Stimulated activated CD4-positive, alpha-beta T cell treated with anti-CD3 and anti-CD28 coated beads, Interleukin-12 subunit alpha, Interleukin-12 subunit beta, amount 100 ng/mL, for 4 hours (primary cell): ENCODE measurements at places on chromosomes 4 and X.
A peak's percentile ranks its signal among the peaks of the same experiment; 100 is the strongest.

GRCh38 chr4:52711834-52712250 is 39.4 kb downstream of the ERVMER34-1 start:
- no peak for DNase-seq

DNA sequence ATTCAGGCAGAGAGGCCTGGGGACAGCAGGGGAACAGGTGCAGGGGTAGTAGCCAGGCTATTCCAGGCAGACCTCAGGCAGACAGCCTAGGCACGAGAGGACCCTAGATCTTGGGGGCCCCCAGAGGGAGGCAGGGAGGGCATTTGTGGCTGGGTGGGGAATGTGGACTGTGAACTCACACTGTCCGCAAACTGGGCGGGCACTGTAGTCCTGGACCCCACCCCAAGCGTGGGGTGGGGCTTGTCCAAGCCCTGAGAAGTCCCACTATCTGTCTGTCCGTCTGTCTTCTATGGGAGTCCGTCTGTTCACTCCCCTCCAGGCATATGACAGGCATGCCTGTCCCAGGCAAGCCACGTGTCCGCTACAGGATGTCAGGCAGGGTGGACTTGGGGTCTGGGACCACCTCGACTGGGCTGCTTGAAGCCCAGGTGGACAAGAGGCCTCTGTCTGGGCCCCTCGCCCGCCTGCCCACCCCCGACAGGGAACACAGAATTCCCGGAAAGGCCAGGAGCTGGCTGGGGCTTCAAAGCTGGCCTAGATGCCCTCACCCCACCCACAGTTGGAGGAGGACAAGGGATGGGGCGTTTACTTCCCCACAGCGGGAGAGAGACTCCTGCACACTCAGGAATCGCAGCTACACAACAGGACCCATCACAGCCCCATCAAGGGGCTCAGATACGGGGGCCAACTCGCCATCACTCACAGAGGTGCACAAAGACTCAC is at the start of gene SLC38A5:
TSS of gene SLC38A5 (minus strand) at position 151 of the 723 bp plus-strand sequence. CDS start 2,336 bp downstream, outside the sequence.
- no peak for DNase-seq

DNA sequence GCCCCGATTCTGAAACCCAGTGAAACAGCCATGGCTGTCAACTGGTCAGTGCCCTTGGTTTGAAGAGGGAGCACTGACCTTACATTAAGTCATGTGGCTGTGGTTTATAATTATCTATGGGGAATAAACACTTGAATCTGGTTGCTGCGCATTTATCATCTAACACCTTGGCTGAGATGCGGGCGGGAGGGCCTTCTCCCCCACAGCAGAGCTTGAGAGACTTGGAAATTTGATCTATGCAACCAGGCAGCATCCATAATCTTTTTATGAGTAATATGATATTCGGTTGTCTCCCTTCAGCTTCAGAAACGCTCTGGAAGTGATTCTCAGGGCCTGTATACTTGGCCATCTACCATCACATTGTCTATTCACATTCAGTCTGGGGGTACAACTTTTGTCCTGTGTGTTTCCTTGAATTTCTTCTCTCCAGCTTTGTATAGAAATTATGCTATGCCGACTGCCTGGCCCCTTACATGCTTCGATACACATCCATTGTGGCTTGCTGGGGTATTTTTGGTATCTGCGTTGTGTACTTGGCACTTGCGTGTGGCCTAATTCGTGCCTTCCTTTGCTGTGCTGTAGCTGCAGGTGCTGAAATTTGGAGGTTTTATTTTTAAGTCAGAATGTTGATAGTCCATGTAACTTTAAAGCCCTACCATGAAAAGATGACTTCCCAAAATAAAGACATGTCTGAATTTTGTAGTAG is 321.6 kb downstream of the ARHGAP10 start:
- no peak for DNase-seq

- DNase-seq = no peak
These were observed 22.1 kb downstream of the PPP1R2C start for GRCh38 chrX:42755815-42756214.

DNA sequence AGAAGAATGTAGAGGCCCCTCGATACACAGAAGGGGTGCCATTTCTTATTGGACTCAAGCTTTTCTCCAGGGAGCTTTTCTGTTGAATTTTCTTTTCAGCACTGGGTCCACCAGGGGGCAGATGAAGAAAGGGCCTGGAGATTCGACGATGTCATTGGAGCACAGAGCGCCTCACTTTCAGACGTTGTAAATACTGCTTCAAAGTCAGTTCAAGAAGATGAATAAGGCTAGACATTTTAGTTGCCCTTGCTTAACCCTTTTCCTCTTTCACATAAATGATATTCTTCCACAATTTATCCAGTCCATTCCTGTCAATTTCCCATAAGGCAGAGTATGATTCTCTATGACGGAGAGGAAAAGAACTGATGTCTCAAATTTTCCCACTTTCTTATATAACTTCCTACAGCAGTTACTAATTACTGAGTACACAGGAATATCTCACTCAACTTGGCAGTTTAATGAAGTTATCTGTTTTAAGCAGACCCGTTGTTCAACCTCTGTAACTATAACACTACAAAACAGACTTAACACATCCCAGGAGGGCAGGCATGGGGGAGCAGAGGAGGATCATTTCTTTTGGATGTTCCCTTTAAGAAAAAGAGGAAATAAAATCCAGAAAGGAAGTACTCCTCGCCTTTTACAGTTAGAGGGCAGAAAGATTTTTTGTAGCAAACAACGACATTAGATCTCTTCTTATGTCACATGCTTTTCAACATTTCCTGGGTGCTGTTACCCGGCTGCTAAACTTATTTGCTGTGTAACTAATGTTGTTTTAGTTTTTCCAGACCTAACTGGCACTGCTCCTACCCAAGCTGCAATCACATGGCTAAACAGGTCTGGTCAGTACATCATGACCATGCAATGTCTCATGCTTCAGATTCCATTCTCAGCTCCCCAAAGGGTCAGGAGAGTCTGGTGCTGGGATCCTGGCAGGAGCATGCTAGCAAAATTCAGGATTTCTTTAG is 12.2 kb upstream of the CENPU start:
- DNase-seq = peak; percentile 65

- no peak for DNase-seq
These were observed 63.0 kb upstream of the ZXDB start for GRCh38 chrX:57528670-57529255.

GRCh38 chr4:97994765-97995465 is 148.4 kb downstream of the STPG2 start:
- DNase-seq = no peak

DNA sequence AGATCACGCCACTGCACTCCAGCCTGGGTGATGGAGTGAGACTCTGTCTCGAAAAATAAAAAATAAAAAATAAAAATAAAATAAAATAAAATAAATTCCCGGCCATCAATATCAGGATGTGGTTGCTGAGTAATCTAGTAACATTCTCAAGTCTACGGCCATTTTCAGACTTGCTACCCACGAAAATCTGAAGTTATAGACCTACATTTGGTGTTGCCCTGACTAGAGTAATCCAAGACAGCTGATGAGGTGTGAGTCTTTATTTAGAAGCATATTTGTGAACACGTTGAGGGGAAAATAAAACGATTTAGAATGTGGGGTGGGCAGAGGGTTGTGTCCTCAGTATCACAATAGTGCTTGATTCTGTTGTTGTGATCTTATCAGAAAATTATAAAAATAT is 130.2 kb upstream of the MID1 start:
- no peak for DNase-seq
